ENCODE measurements at places on chromosomes 11 and 22. TPM values are rescaled to one million over a fixed set of nuclear protein-coding genes. Genes with fewer than 3 reads are reported as not detected.

Gene ETS1
- 35.6 TPM for polyA plus RNA-seq

Gene SERHL2
- 4.3 TPM for polyA plus RNA-seq

DNA sequence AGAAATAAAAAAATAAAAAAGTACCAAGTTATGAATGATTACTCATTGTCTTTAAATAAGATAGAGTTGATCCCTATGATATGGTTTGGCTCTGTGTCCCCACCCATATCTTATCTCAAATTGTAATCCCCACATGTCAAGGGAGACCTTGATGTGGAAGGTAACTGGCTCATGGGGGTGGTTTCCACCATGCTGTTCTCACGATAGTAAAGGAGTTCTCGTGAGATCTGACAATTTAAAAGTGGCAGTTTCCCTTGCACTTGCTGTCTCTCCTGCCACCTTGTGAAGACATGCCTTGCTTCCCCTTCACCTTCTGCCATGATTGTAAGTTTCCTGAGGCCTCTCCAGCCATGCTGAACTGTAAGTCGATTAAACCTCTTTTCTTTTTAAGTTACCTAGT, 18.8 kb downstream of the QSER1 start:
- no peak for DNase-seq

DNA sequence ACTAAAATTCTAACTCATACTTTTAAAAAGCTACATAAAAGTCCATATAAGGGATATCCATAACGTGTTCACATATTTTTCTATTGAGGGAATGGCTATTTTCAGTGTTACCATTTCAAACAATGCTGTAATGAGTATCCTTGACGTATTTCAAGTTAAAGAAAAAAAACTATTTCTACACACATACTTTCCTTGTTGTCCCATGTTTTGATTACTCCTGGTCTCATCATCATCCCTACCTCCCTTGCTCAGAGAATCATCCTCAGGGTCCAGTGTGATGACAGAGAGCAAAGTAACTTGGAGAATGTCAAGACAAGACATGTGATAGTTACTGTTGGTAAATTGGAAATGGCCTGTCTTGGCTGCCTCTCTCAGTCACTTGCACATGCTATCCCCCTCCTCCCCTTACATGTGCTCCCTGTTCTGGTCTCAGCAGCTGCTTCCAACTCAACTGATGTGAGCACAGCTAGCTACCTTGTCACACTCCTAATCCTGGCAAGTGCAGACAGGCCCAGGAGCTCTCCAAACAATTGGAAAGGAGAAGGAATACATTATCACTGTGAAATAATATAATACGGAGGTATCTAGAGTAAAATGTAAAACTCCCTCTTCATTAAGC, 21.8 kb downstream of the NUMA1 start:
- DNase-seq, result no peak

DNA sequence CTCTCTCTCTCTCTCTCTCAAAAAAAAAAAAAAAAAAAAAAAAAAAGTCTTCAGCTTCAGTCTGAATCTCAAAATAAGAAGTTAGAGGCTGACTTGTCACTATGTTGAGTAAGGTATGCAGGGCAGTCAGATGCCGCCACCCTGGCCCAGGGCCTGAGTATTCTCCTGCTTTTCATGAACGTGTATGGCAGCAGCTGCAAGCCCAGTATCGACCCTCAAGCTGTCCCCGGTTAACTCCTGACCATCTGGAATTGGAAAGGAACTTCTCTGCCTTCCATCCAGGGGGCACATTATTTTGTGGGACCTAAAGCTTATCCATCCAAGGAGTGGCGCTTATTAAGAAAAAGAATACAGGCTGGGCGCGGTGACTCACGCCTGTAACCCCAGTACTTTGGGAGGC, 11.4 kb downstream of the MRGPRD start:
- no peak for DNase-seq

DNA sequence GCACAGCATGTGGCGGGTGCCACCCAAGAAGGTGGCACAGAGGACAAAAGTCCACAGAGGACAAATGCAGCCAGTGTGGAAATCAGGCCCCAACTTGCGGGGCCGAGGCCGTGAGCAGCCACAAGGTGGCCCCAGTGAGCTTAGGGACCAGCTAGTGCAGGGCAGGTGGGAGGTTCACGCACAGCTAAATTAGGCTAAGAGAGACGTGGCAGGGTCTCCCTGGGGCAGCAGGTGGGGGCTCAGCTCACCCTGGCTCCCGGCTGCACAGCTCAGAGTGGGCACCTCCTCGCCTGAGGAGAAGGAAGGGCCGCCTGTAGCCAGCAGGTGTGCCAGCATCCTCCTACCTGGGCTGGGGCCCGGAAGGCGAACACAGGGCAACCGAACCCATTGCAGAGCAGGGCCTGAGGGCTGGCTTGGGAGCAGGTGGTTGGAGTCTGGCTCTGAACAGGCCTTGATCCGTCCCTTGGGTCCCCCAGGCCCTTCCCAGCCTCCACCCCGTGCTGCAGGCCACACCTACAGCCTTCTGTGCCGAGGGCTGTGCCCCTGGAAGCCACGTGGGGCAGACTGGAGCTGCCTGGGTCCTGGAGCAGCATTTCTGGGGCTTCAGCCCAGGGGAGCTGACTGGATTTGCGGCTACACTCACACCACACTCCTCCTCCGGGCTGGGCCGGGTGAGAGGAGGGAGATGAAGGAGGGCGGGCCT, 26.1 kb upstream of the CELSR1 start:
- DNase-seq, result no peak

GRCh38 chr11:45025716-45026492, 75.2 kb upstream of the TP53I11 start:
- DNase-seq, result no peak

Gene SYNGR1
- polyA plus RNA-seq, result 54.6 TPM

- DNase-seq, result no peak
Observed at GRCh38 chr11:71236836-71237475, 15.4 kb downstream of the SHANK2 start.

Gene HTATIP2
- 58.1 TPM for polyA plus RNA-seq

Gene TMEM191C
- polyA plus RNA-seq, result 0.80 TPM

Gene NRIP3
- polyA plus RNA-seq, result 2.1 TPM

DNA sequence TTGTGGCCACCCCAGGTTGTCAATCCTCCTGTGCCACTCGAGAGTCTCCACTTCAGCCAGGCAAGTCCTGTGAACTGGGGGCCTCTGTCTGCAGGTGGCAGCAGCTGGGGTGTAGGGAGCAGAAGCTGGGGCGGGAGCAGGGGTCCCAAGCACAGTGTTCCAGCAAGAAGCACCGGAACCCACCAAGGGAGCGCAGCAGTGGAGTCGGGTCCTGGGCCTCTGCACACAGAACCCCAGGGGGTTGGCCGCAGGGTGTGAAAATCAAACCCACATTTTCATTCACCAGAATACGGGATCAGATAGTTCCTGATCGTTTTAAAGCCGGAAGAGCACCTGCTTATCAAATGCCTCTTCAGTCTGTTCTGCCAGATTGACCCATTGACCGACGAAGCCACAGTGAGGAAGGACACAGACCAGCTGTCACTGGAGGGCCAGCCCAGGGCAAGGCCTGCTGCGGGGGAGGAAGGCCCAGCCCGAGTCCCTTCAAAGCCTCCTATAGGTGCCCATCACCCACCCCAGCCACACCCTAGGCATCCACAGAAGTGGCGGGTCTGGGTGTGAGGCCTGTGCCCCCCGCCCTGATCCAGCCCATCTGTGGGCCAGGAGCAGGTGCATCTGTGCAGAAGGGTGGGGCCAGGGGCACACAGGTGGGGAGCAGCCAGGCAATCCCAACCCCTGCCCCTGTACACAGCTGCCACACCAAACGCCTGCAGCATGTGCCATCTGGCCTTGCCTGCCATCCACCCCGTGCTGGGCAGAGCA, 34.1 kb downstream of the RSPH14 start:
- DNase-seq, result no peak

DNA sequence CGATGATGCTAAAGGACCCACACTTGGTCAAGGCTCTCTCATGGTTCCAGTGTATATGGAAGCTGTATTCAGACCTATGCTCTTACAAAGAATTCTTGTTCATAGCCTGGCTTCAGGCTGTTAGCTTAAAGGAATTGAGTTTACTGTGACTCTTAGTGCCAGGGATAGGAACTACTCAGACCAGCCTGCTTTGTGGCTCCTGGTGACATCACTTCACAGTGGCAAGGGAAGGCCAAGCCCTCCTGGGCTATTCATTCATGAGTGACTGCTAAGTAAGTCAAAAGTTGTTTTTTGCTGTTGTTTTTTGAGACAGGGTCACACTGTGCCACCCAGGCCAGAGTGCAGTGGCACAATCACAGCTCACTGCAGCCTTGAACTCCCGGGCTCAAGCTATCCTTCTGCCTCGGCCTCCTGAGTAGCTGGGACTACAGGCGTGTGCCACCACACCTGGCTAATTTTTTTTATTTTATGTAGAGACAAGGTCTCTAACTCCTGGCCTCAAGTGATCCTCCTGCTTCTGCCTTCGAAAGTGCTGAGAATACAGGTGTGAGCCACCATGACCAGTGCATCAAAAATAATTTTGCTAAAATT, 9.6 kb downstream of the ART5 start:
- no peak for DNase-seq

DNA sequence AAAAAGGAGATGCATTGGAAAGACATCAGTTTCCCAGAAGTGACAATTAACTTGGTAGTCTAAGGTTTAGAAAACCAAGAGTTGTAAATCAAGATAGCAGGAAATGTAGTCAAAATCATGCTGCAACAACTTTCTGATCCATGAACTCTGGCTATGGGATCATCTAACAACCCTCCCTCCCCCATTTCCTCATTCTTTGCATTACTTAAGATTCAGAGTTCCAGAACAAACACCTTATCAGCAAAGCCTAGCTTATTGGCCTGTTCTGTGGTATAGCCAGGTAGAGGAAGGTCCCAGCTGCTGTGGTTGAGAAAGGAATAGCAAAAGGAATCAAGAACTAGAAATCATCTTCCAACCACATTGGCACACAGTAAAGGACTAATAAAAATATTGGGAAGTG, 651.1 kb downstream of the METTL15 start:
- DNase-seq, result no peak

GRCh38 chr11:82676483-82677094, 57.1 kb downstream of the FAM181B start:
- no peak for DNase-seq

Gene CRYAB
- 231 TPM for polyA plus RNA-seq

Gene C11orf16
- polyA plus RNA-seq, result not detected

DNA sequence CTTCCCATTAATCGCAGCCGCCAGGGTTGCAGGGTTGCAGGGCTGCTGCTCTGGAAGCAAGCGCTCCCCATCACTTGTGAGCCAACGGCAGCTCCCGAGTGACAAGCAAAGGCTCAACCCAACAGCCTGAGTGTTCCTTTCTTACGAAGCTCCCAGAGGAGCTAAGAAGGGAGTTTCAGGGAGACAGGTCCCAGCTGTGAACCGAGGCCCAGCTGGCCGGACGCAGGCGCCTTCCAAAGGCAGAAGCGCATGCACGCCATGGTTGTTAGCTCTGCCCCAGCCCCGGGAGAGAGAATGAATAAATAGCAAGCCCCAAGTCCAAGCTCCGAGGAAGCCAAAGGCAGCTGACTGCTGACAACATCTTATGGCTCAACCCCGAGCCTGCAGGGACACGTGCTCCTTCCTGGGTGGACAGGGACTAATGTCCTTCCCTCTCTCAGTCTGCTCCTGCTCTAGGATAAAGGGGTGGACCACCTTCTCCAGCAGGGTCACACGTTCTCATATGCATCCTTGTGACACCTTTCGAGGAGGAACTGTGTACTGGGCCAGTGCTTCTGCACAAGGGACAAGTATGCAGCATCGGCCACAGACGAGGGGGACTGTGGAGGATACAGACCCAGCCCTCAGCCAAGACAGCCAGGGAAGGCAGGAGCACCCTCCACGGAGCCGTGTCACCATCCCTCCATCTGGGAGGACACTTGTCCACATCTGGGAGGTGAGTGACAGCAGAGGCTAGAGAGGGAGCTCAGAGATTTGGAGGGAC, 29.9 kb downstream of the SHANK2 start:
- no peak for DNase-seq

Gene ACCS
- polyA plus RNA-seq, result 14.2 TPM

- no peak for DNase-seq
Observed at GRCh38 chr22:48845356-48845936, 982.2 kb downstream of the BRD1 start.

DNA sequence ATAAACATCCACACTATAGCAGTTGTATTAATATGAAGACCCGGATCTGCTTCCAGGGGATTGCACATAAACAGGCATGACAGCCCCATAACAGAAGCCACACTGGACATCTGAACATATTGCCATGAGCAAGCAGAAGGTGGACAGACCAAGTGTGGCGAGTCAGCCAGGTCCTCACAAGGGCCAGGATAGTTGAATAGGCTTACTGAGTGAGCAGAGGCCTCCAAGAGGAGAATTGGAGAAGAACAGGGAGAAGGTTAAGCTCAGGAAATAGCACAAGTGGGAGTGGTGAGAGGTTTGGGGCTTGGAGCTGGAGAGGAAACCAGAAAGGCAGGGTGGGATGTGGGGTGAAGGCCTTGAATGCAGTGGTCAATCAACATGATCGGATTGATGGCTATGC, 10.8 kb downstream of the SLC35C1 start:
- no peak for DNase-seq

DNA sequence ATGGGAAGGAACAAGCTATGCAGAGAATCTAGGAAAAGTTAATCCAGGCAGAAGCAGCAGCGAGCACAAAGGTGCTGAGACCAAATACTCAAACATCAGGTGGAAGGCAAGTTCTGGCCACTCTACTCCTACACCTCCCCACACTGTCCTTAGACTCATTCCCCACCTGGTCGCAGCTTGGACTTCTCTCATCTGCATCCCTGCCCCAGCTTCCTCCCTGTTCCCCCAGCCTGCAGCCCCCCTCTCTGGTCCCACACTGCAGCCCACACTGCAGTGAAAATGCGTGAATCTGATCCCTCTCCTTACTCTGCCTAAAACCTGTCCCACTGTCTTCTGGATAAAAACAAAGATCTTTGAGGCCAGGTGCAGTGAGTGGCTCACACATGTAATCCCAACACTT, 9.1 kb downstream of the TPBGL start:
- no peak for DNase-seq

Gene GSTT2B
- 30.4 TPM for polyA plus RNA-seq

DNA sequence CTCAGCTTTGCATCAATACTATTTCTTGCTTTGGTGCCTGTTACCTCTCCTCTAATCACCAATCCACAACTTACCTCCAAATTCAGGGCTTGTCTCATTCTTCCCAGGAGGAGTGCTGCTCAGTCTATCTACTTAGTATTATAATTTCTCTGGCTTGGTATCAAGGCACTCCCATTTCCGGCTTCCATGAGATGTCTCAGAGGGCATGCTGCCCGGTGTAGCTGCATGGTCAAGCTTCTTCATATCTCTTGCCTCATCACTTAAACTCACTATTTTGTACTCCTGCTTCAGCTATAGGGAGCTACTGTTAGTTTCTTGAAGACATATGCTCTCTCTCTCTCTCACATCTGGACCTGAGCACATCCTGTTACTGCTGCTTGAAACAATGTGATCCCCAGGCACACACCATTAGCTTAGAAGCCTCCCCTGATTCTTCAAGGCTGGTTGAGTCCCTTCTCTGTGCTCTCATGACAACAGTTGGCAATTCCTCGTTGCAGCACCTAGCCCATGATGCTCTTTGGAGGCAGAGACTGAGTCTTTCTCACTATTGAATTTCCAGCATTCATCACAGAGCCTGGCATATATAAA, 182.8 kb upstream of the SYN3 start:
- no peak for DNase-seq

- no peak for DNase-seq
Observed at GRCh38 chr22:35457729-35458546, 58.0 kb downstream of the MCM5 start.

Gene TMEM121B
- polyA plus RNA-seq, result 0.18 TPM

GRCh38 chr22:43827003-43827735, 15.1 kb upstream of the EFCAB6 start:
- DNase-seq, result no peak

- DNase-seq, result peak; percentile 46
Observed at GRCh38 chr22:49951000-49951677, 9.4 kb upstream of the PIM3 start.
